ENCODE measurements at places on chromosomes 7 and 10.

DNA sequence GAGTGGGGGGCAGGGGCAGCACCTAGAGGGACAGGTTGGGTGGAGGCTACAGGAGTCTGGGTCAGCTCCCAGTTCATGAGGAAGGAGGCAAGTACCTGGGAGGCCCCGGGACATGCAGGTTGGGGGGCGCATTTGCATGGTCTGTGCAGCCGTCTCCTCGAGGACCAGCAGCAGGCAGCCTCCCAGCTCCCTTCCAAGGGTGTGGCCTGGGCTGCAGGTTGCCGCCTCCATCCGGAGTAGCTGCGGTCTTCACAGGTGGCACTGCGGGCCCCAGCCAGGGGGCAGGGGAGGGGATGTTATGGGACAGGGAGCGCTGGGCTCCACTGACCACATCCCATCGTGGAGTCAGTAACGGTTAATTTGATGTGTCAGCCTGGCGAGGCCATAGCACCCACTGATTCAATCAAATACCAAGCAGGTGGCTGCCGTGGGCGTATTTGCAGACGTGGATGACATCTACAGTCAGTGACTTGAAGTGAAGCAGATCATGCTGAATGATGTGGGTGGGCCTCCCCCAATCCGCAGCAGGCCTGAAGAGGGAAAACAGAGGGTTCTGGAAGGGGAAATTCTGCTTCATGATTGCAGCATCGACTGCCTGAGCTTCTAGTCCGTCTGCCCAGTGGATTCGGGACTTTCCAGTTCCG lies 81.6 kb downstream of the PRKAG2 start:
- DNase-seq: no peak

GRCh38 chr7:41167836-41168235 lies 535.1 kb downstream of the INHBA start:
- DNase-seq: no peak

GRCh38 chr7:7688310-7688709 lies 30.1 kb downstream of the RPA3 start:
- DNase-seq: no peak

- DNase-seq: no peak
Measured at GRCh38 chr7:42022056-42022455, 215.0 kb downstream of the GLI3 start.

DNA sequence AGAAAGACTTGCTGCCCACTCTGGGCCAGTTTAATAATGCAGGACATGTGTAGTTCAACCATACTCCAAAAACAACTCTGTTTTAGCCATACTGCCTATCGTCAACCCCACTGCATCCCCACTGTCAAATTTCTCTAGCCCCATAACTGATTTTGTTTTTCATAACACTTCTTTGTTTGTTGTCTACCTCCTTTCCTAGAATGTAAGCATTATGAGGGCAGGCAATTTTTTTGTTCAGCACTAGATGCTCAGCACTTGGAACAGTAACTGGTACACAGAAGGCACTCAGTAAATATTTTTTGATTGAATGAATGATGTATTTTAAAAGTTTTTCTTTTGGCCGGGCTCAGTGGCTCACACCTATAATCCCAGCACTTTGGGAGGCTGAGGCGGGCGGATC lies 183.8 kb upstream of the MKLN1 start:
- DNase-seq: no peak

DNA sequence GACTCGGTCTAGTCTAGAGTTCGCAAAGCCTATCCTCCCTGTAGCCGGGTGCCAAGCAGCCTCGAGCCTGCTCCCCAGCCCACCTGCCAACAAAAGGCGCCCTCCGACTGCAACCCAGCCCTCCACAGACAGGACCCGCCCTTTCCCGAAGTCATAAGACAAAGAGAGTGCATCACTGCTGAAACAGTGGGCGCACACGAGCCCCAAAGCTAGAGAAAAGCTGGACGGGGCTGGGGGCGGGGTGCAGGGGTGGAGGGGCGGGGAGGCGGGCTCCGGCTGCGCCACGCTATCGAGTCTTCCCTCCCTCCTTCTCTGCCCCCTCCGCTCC lies 622 bp upstream of the COL1A2 start:
- DNase-seq: no peak

GRCh38 chr10:122140941-122141623 lies 130.0 kb upstream of the BTBD16 start:
- DNase-seq: no peak

- DNase-seq: no peak
Measured at GRCh38 chr10:24750695-24751094, 27.0 kb upstream of the ARHGAP21 start.

DNA sequence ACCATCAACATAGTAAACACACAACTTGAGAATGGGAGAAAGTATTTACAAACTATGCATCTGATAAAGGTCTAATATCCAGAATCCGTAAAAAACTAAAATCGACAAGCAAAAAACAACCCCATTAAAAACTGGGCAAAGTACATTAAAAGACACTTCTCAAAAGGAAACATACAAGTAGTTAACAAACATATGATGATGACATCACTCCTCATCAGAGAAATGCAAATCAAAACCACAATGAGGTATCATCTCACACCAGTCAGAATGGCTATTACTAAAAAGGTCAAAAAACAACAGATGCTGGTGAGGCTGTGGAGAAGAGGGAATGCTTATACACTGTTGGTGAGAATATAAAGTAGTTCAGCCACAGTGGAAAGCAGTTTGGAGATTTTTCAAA lies 125.1 kb downstream of the TFPI2 start:
- DNase-seq: no peak

DNA sequence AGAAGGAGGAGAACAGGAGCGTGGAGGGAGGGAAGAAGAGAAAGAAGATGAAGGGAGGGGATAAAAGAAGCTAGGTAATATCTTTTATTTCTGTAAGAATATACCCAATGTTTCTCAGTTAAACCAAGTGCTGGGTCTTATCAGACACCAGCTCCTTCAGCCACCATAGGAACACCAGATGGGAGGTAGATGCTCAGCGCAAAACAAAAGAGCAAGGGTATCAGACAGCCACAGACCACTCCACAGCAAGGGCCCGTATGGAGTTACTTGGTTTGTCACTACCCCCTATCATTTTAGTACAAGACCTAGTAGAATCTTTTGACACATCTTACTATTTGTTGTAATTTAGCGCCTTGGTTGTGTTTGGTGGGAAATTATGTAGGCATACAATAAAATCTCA lies 65.9 kb upstream of the FAM133B start:
- no peak for DNase-seq

DNA sequence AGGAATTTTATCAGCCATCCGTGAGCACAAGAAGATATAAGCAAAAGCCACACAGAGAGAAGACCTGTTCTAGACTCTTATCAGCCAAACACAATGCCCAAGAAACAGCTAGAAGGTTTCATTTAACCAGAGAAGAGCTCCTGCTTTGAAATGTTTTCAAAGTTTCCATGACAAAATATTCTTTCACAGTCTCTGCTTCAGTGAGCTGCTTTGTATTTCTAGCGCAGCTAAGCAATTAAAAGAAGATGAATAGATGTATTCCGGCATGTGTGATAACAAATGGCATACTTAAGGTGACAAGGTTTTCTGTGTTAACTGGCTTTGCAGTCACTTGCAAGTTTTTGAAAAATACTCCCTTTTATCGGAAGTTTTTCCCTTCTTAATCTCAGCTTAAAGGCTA lies 78.9 kb upstream of the NXPH1 start:
- DNase-seq: no peak

GRCh38 chr7:111159426-111159825 lies 68.5 kb downstream of the LRRN3 start:
- no peak for DNase-seq

- DNase-seq: no peak
Measured at GRCh38 chr10:111199587-111199986, 122.8 kb downstream of the ADRA2A start.

- no peak for DNase-seq
Measured at GRCh38 chr7:137313201-137313600, 30.3 kb downstream of the PTN start.

DNA sequence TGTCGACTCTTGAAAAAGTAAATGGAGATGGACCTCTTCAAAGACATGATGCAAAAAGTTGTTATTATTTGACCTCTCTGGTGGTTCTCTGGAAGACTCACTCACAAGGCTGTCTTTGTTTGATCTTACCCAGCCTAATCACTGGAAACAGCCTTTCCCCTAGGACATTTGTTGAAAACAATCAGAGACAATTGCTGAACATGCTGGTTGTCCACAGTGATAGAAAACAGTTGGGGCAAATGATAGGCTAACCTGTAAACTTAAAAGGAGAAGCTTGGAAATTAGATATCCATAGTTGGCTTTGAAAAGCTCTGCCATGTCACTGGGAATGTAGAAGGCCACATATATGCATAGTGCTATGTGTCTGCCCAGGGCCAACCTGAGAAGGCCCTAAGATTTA lies 22.9 kb upstream of the TES start:
- DNase-seq: no peak

DNA sequence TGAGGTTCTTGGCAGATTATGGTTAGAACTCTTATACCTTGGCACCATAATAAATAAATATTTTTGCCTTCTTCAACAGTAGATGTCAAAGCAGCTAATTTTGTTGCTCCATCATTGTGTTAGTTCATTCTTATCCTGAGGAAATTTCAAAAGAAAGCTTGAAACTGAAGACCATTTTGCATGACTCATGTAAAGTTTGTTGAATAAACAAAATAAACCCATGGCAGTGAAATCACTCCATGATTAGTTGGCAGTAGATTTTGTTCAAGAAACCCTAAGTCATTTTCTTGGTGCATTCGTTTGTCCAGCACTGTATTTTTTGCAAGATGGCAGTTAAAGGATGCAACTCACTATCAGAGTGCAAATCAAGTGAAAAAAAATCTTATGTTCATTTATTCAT lies 91.6 kb downstream of the HECW1 start:
- no peak for DNase-seq

DNA sequence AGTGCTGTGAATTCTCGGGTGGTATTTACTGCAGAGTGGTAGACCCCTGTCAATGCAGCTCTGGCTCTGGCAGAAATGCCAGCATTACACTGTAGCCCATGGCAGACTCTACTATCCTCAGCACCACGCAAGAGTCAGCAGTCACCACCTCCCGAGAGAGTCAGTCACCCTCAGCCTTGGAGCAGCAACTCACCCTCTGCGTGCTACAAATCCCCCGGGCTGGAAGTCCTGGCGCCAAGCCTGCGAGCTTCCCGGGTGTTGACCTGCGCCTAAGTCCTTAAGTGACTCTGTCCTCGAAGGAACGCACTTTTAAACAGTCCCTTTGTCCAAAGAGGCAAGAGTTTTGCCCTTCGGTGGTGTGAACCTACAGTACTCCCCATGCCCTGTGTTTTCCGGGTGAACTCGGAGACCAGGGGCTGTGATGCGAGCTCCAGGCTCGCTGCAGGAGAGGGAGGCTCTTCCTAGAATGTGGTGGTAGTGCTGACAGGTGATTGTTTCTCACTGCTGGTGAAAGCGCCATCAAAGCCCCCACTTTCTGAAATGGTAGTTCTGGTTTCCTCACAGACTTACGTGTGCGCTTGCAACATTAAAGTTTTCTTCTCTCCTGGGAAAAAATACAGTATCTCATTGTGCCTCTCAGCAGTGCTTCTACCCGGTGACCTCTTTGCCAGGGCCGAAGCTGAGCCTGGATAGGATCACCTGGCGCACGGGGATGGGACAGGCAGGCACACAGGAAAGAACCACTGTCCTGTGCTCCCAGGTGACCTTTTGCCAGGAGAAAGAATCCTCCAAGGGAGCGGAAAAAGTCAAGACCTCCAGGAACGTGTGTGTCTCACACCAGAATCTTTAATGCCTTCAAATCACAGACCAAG lies 33.1 kb upstream of the MBL2 start:
- no peak for DNase-seq

DNA sequence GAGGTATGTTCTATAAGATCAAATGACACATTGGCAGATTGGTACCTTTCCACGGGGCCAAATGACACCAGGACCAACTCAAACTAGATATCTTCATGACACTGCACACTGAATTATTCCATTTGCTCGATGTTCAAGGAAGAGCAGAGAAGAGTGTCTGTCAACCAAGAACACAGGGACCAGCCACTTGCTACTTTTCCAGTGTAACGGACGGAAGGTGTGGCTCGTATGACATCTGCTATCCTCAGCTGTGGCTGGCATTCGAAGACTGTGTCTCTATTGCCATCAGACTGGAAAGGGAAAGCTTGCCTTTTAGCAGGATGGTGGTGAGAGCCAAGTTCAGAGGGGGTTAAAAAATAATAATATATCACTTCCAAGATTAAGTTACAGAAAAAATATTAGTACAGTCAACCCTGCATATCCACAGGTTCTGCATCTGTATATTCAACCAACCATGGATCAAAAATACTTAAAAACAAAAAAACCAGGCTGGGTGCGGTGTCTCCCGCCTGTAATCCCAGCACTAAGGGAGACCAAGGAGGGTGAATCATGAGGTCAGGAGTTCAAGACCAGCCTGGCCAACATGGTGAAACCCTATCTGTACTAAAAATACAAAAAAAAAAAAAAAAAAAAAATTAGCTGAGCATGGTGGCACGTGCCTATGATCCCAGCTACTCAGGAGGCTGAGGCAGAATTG lies 237.1 kb downstream of the PRPF18 start:
- DNase-seq: no peak

Measured in activated naive CD8-positive, alpha-beta T cell treated with anti-CD3 and anti-CD28 coated beads, Interleukin-2, amount 50 U/mL, for 16 hours (primary cell).